ENCODE measurements at places on chromosomes 5 and 9. TPM values are rescaled to one million over a fixed set of nuclear protein-coding genes. Genes with fewer than 3 reads are reported as not detected.

DNA sequence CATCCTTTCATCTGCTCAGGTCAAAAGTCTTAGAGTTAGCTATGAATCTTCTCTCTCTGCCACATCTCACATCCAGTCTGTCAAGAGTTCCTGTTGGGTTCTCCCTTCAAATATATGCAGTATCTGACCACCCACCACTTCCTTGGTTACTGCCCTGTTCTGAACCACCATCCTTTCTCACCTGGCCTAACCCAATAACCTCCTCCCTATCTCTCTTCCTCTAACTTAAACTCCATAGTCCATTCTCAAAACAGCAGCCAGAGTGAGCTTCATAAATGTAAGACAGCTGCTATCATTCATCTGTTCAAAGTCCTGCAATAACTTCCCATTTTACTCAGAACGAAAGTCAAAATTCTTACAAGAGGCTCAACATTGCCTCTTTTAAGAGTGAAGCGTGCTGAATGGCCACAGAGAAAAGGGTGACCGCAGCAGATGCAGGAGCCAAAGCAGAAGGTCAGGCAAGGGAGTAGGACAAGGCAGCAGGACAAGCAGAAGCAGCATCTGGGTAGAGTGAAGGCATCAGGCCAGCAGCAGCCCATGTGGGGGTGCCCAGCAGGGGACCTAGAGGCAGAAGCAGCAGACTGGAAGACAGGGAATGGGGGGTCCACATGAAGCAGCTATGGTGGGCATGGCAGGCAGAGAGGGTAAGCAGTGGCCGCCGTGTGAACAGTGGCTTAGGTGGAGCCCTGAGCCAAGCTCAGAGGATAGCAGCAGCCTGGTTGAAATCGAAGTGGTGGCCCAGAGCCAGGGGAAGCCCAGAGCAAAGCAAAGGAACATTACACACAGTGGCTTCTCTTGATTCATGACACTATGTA, 39.3 kb upstream of the CDC42SE2 start:
- no peak overlapping the region for H3K27ac ChIP-seq
- H3K4me1 ChIP-seq, result no peaks in the 10 kb centered on the region
- no peaks in the 10 kb centered on the region for H3K36me3 ChIP-seq
- H3K4me3 ChIP-seq, result no peak overlapping the region
- DNase-seq, result no peak

TAS2R1 gene
- total RNA-seq, result not detected

- DNase-seq, result no peak
- no peaks in the 10 kb centered on the region for H3K36me3 ChIP-seq
- no peaks in the 10 kb centered on the region for H3K27me3 ChIP-seq
- no peaks in the 10 kb centered on the region for H3K4me1 ChIP-seq
- H3K27ac ChIP-seq, result no peak overlapping the region
Measured at GRCh38 chr9:16082796-16083195, 530.0 kb downstream of the CCDC171 start.

IFNB1 gene
- not detected for total RNA-seq

DNA sequence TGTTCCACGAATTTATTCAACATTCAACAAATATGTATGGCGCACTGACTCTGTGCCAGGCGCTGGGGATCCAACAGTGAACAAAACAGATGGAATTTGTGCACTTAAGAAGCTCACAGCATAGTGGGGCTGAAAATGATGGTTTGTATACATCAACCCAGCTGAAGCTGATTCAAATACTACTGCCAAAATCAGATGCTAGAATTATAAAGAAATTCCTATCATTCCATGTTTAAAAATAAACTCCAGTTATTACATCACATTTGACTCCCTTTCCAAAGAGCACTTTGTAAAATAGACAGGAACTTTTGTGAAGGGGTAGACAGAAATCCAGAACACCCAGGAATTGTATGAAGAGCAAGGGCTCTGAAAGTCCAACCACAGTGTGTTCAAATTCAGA, 54.1 kb downstream of the ZNF608 start:
- H3K27me3 ChIP-seq, result no peaks in the 10 kb centered on the region
- H3K36me3 ChIP-seq, result no peaks in the 10 kb centered on the region
- no peak overlapping the region for H3K4me3 ChIP-seq
- peaks cover 15% of the 10 kb centered on the region for H3K4me1 ChIP-seq
- DNase-seq, result no peak

ADAMTS19 gene
- total RNA-seq, result 0.44 TPM

DNA sequence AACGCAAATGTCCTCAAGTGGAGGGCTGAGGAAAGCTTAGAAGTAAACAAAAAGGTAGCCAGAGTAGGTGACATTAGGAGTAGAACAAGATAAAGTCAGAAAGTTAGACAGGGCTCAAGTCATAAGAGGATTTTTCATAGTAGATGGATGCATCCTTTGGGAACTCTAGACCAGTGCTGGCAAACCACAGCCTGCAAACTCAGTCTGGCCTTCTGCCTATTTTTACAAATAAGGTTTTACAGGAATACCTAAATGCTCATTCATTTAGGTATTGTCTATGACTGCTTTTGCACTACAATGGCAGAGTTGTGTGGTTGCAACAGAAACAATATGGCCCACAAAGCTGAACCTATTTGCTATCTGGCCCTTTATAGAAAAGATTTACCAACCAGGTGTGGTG, 116.0 kb upstream of the HMHB1 start:
- H3K4me3 ChIP-seq, result no peak overlapping the region
- peaks cover 24% of the 10 kb centered on the region for H3K4me1 ChIP-seq
- no peak overlapping the region for H3K27ac ChIP-seq
- no peak for DNase-seq
- no peaks in the 10 kb centered on the region for H3K36me3 ChIP-seq

DNA sequence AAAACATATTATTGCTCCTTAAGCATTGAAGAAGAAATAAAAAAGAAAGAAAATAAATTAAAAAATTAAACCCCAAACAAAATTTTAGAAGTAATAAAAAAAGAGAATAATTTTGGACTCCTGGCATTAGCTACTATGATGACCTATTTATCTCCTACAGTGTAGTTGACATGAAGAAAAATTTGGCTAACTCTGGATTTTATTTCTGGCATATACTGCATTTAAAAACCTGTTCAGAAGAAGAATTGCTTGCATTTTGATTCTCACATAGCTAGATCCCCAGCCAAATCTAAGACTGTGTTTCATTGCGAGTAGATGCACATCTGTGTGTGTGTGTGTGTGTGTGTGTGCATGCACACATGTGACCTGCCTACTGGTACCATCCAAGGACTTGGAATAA, 30.1 kb upstream of the GABRG2 start:
- H3K36me3 ChIP-seq, result no peaks in the 10 kb centered on the region
- no peak overlapping the region for H3K27ac ChIP-seq
- DNase-seq, result no peak
- H3K27me3 ChIP-seq, result no peaks in the 10 kb centered on the region

GABRA6 gene
- total RNA-seq, result not detected

GRCh38 chr9:1221298-1221697, 171.1 kb downstream of the DMRT2 start:
- no peak for DNase-seq
- H3K36me3 ChIP-seq, result no peaks in the 10 kb centered on the region
- H3K27ac ChIP-seq, result no peak overlapping the region
- H3K27me3 ChIP-seq, result no peaks in the 10 kb centered on the region

DNA sequence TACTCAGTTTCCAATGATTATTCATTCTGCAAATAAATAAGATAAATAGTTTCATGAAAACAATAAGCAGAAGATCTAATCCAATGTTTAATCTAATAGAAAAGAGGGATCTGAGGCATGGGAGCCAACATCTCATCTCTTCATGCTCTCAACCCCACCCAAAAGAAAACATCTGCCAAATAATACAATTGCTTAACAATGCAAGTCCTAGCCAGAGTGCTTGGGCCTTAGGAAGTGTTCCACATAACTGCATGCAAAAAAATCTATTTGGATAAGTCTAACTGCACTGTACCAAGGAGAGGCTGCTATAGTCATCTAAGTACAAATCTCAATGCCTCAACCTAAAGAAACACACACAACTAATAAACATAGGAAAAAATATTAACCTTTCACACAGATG, 606.0 kb downstream of the CDH9 start:
- no peak overlapping the region for H3K4me3 ChIP-seq
- no peaks in the 10 kb centered on the region for H3K27me3 ChIP-seq
- DNase-seq, result no peak
- no peaks in the 10 kb centered on the region for H3K36me3 ChIP-seq

DNA sequence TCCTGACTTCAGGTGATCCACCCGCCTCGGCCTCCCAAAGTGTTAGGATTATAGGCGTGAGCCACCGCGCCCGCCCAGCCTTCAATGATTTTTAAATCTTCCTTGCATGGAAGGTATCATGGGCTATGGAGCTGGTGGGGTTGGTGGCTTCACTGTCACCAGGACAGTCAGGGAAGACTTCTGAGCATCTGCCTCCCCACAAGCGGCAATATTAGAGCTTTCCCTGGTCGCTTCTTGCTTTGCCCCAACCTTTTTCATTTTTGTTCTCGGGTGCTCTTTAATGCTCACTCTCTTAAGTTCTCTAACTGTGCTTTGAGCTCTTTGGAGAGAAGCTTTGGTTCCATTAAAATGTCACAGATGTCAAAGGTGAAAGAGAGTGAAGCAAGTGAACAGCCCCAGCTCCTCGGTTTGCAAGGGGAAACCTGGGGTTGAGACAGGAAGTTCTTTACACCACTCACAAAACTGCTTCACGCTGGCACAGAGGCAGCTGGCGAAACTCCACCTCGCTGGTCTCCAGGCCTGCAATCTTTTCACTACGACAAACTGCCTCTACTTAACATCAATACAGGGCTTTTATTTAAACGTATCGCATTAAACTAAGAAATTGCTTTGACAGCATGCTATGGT, 142.5 kb upstream of the RETREG1 start:
- DNase-seq, result no peak
- no peaks in the 10 kb centered on the region for H3K4me1 ChIP-seq

GRCh38 chr5:73836607-73837006, 210.6 kb downstream of the ARHGEF28 start:
- no peaks in the 10 kb centered on the region for H3K27me3 ChIP-seq
- no peak overlapping the region for H3K27ac ChIP-seq
- H3K4me1 ChIP-seq, result no peaks in the 10 kb centered on the region
- H3K4me3 ChIP-seq, result no peak overlapping the region

POMT1 gene
- 16.4 TPM for total RNA-seq

GRCh38 chr9:32706004-32706724, 70.7 kb upstream of the TAF1L start:
- H3K4me3 ChIP-seq, result no peak overlapping the region
- no peak overlapping the region for H3K27ac ChIP-seq
- H3K36me3 ChIP-seq, result no peaks in the 10 kb centered on the region
- DNase-seq, result no peak
- H3K27me3 ChIP-seq, result no peaks in the 10 kb centered on the region

TMEM215 gene
- not detected for total RNA-seq

DNA sequence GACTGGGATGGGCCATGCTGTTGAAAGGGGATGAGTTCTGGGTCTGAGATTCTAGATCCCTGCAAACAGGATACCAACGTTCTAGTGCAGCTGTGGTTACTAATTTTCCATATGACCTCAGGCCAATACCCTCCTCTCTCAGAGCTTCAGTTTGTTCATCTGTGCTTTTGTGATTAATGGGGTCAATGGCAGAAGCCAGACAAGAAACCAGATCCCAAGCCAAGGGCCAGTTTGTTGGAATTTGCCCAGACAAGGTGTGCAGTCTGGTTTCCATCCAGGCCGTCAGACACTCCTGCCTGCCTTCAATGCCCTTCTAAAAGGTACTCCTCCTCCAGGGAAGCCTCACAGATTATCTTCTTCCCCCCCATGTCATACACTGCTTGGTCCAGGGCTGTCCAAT, 11.4 kb downstream of the MYORG start:
- H3K4me3 ChIP-seq, result no peak overlapping the region
- no peaks in the 10 kb centered on the region for H3K4me1 ChIP-seq
- H3K27ac ChIP-seq, result no peak overlapping the region
- no peaks in the 10 kb centered on the region for H3K27me3 ChIP-seq
- H3K36me3 ChIP-seq, result no peaks in the 10 kb centered on the region
- no peak for DNase-seq

GRCh38 chr5:89401659-89402058, 518.7 kb upstream of the MEF2C start:
- H3K4me1 ChIP-seq, result no peaks in the 10 kb centered on the region
- H3K27ac ChIP-seq, result no peak overlapping the region
- H3K27me3 ChIP-seq, result no peaks in the 10 kb centered on the region
- no peak for DNase-seq

GRCh38 chr9:134239130-134239903, 75.0 kb upstream of the RNU6ATAC start:
- no peak for DNase-seq
- no peaks in the 10 kb centered on the region for H3K36me3 ChIP-seq
- H3K27ac ChIP-seq, result no peak overlapping the region
- H3K27me3 ChIP-seq, result no peaks in the 10 kb centered on the region
- no peaks in the 10 kb centered on the region for H3K4me1 ChIP-seq
- H3K4me3 ChIP-seq, result no peak overlapping the region

ELAVL2 gene
- 0.24 TPM for total RNA-seq

GRCh38 chr5:66985417-66985816, 211.2 kb downstream of the CD180 start:
- DNase-seq, result no peak
- H3K4me1 ChIP-seq, result peaks cover 40% of the 10 kb centered on the region
- no peak overlapping the region for H3K4me3 ChIP-seq
- no peaks in the 10 kb centered on the region for H3K27me3 ChIP-seq
- no peak overlapping the region for H3K27ac ChIP-seq

DNA sequence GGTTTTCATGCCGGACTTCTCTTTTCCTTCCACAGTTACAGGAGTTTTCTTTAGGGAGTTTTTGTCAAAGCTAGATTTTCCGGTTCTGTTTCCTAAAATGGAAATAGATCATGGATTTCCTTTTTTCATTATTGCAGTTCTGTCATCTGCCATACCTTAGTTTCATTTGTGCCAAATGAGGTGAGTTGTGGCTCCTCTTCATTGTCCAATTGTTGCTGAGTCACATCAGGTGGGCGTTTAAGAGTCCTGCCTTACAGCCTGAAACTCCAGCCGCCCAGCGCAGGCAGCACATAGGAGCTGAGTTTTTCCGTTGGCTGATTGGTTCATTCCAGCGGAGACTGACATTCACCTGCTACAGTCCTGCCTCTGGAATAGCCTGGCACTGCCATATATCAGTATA, 14.1 kb downstream of the SLC25A25 start:
- H3K4me3 ChIP-seq, result no peak overlapping the region
- no peaks in the 10 kb centered on the region for H3K27me3 ChIP-seq
- H3K27ac ChIP-seq, result peak overlapping the region; percentile 43
- DNase-seq, result no peak
- H3K36me3 ChIP-seq, result no peaks in the 10 kb centered on the region
- peaks cover 37% of the 10 kb centered on the region for H3K4me1 ChIP-seq

PHF2 gene
- total RNA-seq, result 29.3 TPM

GRCh38 chr9:124392254-124392870, 22.9 kb downstream of the PSMB7 start:
- H3K27ac ChIP-seq, result no peak overlapping the region
- no peaks in the 10 kb centered on the region for H3K36me3 ChIP-seq
- DNase-seq, result no peak
- no peak overlapping the region for H3K4me3 ChIP-seq

GRCh38 chr9:72954431-72955125, 1.7 kb upstream of the ALDH1A1 start:
- H3K4me1 ChIP-seq, result no peaks in the 10 kb centered on the region
- H3K4me3 ChIP-seq, result no peak overlapping the region
- DNase-seq, result peak; percentile 63
- H3K36me3 ChIP-seq, result no peaks in the 10 kb centered on the region

GRCh38 chr5:5037674-5038073, 102.5 kb upstream of the ADAMTS16 start:
- DNase-seq, result no peak
- no peaks in the 10 kb centered on the region for H3K4me1 ChIP-seq
- H3K27me3 ChIP-seq, result no peaks in the 10 kb centered on the region
- no peaks in the 10 kb centered on the region for H3K36me3 ChIP-seq
- no peak overlapping the region for H3K27ac ChIP-seq
- H3K4me3 ChIP-seq, result no peak overlapping the region

SPAG8 gene
- 4.1 TPM for total RNA-seq

FST gene
- 0.70 TPM for total RNA-seq

Data from right atrium auricular region (tissue), 2 donors.